CD4-positive, alpha-beta T cell treated with Interleukin-10 for 1 hour (primary cell): ENCODE measurements at places on chromosomes 2 and 18.

DNA sequence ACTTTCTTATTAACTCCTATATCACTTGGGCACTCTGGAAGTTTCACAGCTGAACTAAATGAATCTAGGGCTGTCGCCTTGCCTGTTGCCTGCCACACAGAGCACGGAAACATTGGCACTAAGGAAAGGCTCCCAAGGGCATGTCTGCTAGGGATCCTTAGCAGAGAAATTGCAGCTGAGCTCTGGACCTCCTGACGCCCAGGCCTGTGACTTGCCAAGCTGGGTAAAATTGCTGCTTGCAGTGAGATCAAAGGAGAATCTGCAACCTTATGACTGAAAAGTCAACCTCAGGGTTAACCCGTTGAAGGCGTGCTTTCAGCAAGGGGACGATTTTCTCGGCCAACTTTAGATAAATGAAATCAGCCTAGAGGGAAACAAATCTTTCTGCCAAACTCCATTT is 189.8 kb downstream of the NCK2 start:
- DNase-seq: peak; percentile 49

GRCh38 chr2:176146101-176146500 is 5.2 kb upstream of the HOXD4 start:
- DNase-seq: no peak

DNA sequence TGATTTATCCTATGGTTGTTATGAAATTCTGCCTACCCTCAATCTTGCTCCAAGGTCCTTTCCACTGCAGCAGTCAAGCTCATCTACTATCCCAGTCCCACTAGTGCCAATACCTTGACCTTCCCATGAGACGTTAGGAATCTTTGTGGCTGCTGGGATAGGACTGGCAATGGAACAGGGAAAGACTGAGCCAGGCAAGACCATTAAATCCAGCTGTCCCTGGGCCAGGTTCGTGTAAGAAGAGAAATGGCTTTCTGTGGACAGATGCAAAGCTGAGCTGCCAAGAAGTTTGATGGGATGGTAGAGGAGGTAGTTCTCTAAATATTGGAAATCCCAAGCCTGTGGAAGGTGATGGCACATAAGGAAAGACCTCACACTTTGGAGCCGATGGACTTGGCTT is 50.1 kb upstream of the TMEM17 start:
- DNase-seq: no peak

- no peak for DNase-seq
Observed at GRCh38 chr18:63982361-63982760, 12.5 kb downstream of the SERPINB8 start.

- DNase-seq: no peak
Observed at GRCh38 chr18:54531402-54532065, 59.5 kb upstream of the DYNAP start.

GRCh38 chr18:14922031-14922430 is 174.1 kb downstream of the ANKRD30B start:
- no peak for DNase-seq

GRCh38 chr2:7895289-7895688 is 786.6 kb upstream of the ID2 start:
- no peak for DNase-seq

DNA sequence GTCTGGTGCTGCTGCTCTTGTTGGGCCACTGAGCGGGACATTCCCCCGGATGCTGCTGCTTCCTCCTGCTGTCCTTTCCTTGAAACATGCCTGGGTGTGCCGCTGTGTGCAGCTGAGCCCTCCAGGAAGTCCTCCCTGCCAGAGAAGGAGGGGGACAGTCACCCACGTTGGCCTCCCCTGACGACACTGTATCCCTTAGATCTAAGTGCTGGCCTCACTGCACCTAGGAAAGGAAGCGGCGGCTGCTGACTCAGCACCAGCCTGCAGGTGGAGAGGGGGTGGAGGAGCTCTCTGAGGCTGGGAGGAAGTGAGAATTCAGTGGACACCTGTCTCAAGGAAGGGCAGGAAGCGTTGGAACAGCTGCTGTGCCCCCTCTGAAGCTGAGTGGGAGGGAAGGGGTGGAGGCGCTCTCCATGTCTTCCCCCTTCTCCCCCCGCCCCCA is 239.8 kb downstream of the HAUS1 start:
- DNase-seq: peak; percentile 60

DNA sequence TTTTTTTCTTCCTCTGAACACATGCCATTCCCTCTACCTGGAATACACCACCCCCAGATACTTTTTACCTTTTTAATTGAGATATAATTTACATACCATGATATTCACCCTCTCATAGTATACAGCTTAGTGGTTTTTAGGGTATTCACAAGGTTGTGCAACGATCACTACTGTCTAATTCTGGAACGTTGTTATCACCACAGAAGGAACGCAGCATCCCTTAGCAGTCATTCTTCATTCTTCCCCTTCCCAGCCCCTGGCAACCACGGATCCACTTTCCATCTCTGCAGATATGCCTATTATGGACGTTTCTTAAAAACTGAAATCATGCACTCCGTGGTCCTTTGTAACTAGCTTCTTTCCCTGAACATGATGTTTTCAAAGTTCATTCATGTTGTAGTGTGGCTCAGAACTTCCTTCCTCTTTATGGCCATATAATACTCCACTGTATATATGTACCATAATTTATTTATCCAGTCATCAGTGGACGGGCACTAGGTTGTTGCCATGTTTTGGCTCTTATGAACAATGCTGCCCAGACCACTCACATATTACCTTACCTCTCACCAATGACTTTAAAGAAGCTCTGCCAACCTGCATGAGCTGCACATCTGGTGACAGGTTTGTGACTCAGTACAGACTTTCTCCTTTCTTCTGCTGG is 168.9 kb downstream of the CTIF start:
- no peak for DNase-seq

DNA sequence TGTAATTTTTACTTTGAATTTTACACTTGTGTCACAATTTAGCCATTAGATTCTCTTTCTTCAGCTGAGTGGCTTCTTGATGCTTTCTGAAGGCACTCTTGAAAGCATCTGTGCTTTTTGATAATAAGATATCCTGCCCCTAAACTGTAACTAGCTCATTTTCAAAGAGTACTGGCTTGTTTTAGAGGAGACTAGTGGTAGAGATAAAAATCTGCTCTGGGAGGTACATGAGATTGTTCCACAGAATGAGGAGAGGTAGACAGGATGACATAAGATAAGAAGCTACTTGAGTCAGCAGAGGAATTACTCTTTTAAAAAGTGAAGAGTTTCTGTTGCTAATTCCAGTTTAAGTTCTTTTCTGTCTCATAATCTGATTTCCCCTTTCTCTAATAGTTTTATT is 10.6 kb downstream of the PLEKHB2 start:
- no peak for DNase-seq

GRCh38 chr2:103959174-103960128 is 894.5 kb upstream of the POU3F3 start:
- no peak for DNase-seq

- no peak for DNase-seq
Observed at GRCh38 chr18:31497836-31498573, at the start of gene DSG2. Gene DSG2 (plus strand): TSS chr18:31498177. CDS start chr18:31498252, 75 bp downstream.

- no peak for DNase-seq
Observed at GRCh38 chr2:28344756-28345373, 47.8 kb upstream of the FOSL2 start.

- no peak for DNase-seq
Observed at GRCh38 chr2:54341656-54342055, 85.6 kb upstream of the TSPYL6 start.

DNA sequence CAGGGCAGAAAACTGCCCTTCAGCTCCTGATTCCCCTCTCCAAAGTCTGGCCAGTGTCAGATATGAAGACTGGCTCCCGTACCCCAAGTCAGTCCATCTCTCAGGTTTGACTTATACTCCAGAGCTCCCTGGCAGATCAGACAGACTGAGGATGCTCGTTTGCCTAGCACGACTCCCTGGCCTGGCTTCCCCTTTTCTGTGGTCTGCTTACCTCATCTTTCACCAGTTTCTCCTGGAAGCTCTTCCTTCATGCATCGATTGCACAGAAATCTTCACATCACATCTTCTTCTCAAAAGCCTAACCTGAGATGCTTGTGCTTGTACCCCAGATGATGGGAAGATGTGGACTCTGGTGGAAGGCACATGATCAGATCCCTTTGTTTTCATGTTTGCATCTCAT is 387.9 kb upstream of the POU3F3 start:
- DNase-seq: no peak

DNA sequence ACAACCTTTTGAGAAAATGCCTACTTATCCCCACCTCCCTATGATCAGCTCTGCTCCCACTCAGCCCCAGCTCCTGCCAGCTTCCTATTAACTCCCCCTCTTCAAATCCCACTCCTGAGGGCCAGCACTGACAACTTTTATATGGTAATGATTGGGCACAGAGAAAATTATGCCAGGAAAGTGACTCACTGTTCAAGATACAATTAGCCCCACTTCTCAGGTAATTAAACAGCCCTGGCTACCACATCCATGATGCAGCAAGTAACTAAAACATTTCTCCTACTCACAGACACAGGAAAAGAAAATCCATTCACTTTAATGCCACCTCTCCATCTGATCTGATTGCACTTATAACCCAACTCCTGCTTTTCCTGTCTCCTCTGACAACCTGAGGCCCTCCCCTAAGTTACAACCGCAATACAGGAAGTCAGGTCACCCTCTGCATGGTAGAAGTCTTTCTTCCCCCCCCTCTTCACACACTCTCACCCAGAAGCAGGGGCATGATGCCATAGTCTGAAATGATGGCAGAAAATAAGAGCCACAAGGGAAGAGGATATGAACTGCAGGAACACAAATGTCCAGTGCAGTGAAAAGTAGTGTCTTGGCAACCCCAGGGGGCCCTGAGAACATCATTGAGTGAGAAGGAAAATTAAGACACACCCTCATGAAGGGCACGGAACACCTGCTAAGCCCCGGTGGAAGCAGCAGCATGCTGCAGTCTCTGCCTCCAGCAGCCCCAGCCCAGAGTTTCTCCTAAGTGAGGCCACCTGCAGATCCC is 54.4 kb downstream of the STK39 start:
- DNase-seq: peak; percentile 66

DNA sequence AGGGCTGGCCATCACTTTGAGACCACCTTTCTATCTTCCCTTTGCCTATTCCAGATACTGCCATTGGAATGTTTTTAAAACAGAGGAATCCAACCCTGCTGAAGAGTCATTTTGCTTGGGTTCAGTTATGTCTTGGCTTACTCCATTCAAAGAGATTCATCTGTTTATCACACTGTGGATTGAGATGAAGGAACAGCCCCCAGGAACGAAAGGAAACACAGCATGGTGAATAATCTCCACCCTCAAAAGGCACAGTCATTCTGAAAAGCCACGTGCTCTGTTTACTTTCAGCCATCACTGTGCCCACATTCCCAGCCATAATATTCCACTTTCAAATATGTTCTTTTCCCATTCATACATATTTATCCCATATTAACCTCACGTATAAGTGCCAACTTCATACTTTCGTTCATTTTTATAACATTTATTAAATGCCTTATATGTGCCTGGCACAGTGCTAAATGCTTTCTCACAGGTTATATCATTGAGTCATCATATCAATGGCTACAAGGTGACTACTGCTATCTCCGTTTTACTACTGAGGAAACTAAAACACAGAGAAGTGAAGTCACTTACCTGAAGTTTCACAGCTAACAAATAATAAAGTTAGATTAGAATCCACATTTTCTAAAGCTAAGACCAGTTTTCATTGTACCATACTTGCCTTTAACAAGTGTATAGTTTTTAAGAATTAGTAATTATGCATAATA is 143.6 kb downstream of the OSR1 start:
- DNase-seq: no peak

DNA sequence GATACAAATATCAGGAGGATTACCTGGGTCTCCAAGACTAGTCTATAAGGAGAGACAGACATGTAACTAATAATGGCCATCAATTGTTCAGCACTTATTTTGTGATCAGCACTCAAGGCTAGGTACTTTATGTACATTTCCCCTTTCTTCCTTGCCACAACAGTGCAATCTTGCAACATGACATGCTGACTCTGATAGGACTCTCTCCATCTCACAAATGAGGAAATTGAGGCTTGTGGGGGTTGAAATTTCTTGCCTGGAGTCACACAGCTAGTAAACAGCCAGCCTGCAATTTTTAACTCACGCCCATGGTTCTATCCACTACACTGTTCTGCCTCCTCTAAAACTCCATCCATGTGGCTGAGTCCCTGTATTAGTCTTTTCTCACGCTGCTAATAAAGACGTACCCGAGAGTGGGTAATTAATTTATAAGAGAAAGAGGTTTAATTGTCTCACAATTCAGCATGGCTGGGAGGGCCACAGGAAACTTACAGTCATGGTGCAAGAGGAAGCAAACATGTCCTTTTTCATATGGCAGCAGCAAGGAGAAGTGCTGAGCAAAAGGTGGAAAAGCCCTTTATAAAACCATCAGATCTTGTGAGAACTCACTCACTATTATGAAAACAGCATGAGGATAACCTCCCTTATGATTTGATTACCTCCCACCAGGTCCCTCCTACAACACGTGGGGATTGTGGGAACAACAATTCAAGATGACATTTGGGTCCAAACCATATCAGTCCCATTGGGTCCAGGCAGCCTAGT is 302.4 kb downstream of the PLCL1 start:
- DNase-seq: no peak

GRCh38 chr2:73250872-73251846 is 17.1 kb downstream of the CCT7 start:
- no peak for DNase-seq

DNA sequence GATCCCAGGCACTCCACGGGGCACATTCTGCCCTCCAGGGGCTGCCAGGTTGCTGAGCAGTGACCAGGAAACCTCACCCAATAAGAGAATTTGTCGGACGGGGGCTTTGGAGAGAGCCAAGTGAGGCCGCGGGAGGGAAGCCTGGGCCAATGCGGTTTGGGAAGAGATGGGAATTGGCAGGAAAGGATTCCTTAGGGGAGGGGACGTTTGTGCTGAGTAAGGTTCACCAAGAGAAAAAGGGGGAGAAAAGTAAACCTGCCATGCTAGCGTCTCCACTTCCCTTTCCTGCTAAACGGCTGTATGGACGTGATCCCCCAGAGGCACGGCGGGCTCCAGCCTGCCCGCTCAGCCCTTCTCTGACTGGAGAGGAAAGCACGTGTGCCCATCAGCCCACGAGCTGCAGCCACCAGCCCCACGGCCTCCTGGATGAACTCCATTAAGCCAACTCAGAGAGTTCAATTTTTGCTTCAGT is 194.4 kb upstream of the ID2 start:
- no peak for DNase-seq

- no peak for DNase-seq
Observed at GRCh38 chr2:144836635-144837350, 316.9 kb upstream of the ZEB2 start.

- no peak for DNase-seq
Observed at GRCh38 chr2:189548666-189549448, 31.7 kb downstream of the SLC40A1 start.

- DNase-seq: no peak
Observed at GRCh38 chr18:8460748-8461147, 148.5 kb upstream of the RAB12 start.

GRCh38 chr2:154620471-154620870 is 78.0 kb upstream of the KCNJ3 start:
- DNase-seq: no peak
